ENCODE measurements at places on chromosomes 3 and 15. TPM values are rescaled to one million over a fixed set of nuclear protein-coding genes. Genes with fewer than 3 reads are reported as not detected.

Gene GOLGA8S
- not detected for total RNA-seq

DNA sequence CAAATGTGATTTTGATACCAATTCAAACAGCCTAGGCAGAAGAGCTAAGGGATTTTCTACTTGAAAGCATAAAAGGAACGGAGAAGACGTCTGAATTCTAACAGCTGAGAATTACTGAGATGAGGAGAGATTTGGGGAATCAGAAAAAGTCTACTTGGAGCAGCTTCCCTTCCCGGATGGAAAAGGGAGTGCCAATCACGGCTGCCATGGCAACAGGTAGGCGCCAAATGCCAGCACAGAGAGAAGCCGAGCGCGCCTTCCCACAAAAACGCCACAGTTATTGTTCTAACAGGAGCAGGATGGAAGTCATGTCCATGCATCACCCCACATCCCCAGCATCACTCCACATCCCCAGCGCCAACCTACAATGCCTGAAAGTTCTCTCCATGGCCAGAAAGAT is 63.5 kb upstream of the PRR20G start:
- no peak overlapping the region for H3K27ac ChIP-seq
- H3K27me3 ChIP-seq = no peaks in the 10 kb centered on the region
- no peak overlapping the region for H3K4me3 ChIP-seq
- H3K36me3 ChIP-seq = no peaks in the 10 kb centered on the region
- H3K4me1 ChIP-seq = no peaks in the 10 kb centered on the region

DNA sequence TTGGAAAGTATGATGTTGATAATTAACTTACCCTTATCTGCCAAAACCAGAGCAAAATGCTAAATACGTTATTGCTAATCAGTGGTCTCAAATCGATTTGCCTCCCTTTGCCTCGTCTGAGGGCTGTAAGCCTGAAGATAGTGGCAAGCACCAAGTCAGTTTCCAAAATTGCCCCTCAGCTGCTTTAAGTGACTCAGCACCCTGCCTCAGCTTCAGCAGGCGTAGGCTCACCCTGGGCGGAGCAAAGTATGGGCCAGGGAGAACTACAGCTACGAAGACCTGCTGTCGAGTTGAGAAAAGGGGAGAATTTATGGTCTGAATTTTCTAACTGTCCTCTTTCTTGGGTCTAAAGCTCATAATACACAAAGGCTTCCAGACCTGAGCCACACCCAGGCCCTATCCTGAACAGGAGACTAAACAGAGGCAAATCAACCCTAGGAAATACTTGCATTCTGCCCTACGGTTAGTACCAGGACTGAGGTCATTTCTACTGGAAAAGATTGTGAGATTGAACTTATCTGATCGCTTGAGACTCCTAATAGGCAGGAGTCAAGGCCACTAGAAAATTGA is 59.7 kb downstream of the DCUN1D1 start:
- H3K4me1 ChIP-seq = no peaks in the 10 kb centered on the region
- H3K27me3 ChIP-seq = no peaks in the 10 kb centered on the region
- H3K27ac ChIP-seq = peak overlapping the region; percentile 40
- DNase-seq = no peak
- H3K4me3 ChIP-seq = no peak overlapping the region
- no peaks in the 10 kb centered on the region for H3K36me3 ChIP-seq

DNA sequence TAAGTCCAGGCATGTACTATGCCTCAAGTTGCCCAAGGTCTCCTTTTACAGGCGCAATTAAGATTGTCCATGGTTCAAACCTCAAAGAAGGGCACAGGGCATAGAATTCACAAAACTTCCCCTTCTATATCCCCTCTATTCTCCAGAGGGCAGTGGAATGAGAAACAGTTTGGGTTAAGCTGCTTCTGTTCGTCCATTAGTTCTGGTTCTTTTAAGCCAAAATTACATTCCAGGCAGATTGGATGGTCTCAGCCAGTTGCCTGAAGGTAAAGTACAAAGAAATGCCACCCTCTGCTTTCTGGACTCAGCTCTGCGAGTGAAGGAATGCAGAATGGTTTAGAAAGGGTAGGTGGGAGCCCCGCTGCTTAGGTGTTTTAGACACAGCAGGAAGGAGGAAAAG is 200.7 kb downstream of the GREM1 start:
- no peak for DNase-seq
- H3K4me1 ChIP-seq = no peaks in the 10 kb centered on the region
- no peaks in the 10 kb centered on the region for H3K36me3 ChIP-seq
- no peak overlapping the region for H3K4me3 ChIP-seq
- no peak overlapping the region for H3K27ac ChIP-seq

DNA sequence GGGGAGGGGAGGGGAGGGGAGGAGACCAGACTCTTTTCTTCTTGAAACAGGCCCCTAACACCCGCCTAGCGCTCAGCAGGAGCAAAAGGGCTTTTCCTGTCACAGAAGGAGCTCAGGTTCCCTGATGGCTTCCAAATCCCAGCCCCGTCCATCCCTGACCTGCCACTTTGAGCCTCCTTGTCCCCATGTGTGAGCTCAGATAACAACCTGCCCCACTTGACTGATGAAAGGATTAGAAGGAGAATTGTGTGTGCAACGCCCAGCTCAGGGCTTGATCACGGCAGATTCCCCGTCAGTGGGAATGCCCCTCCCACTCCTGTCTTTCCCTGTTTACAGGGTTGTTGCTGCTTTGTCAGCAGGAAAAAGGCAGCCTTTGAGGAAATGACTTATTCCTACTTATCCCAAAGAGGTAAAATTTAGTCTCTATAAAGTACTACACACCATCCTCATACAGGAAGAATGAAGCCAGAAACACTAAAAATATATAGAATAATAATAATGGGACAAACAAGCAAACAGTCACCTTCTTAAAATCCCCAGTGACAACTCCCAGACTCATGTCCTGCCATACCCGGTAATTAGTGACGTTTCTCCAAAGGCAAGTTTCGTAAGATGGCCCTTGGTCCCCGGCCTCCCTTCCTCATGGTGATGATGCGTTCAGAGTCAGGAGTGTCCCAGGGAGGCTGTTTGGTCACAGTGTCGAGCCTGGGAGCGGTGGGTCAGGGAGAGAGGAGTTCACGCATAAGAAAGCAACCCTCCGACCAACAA is 6.1 kb upstream of the LRRC15 start:
- H3K36me3 ChIP-seq = no peaks in the 10 kb centered on the region
- no peak overlapping the region for H3K4me3 ChIP-seq
- H3K27me3 ChIP-seq = no peaks in the 10 kb centered on the region

GRCh38 chr3:126109146-126109879 is 25.4 kb upstream of the SLC41A3 start:
- H3K27me3 ChIP-seq = no peaks in the 10 kb centered on the region
- no peak overlapping the region for H3K4me3 ChIP-seq
- no peak overlapping the region for H3K27ac ChIP-seq
- peaks cover 18% of the 10 kb centered on the region for H3K36me3 ChIP-seq
- no peaks in the 10 kb centered on the region for H3K4me1 ChIP-seq

GRCh38 chr3:106068381-106068780 is 199.6 kb upstream of the CBLB start:
- no peak for DNase-seq
- no peaks in the 10 kb centered on the region for H3K36me3 ChIP-seq
- no peaks in the 10 kb centered on the region for H3K4me1 ChIP-seq
- peak overlapping the region; percentile 66 for H3K27ac ChIP-seq
- H3K27me3 ChIP-seq = no peaks in the 10 kb centered on the region
- H3K4me3 ChIP-seq = no peak overlapping the region

- no peaks in the 10 kb centered on the region for H3K27me3 ChIP-seq
- peaks cover 3% of the 10 kb centered on the region for H3K4me1 ChIP-seq
Observed at GRCh38 chr15:45435124-45435903, 57.0 kb upstream of the GATM start.

- H3K4me3 ChIP-seq = no peak overlapping the region
- H3K4me1 ChIP-seq = no peaks in the 10 kb centered on the region
- H3K27me3 ChIP-seq = no peaks in the 10 kb centered on the region
- DNase-seq = no peak
Observed at GRCh38 chr3:193231201-193231600, 9.8 kb upstream of the PLAAT1 start.

All from ascending aorta (tissue), 2 donors.